Chondrocyte (in vitro differentiated cells): ENCODE measurements at places on chromosomes 5 and 9. TPM values are rescaled to one million over a fixed set of nuclear protein-coding genes. Genes with fewer than 3 reads are reported as not detected.

Gene ANKDD1B
- 0.42 to 1.2 TPM (median 0.72 TPM) in 3 replicates for total RNA-seq

Gene MAMDC2
- 76.7 to 92.6 TPM (median 77.5 TPM) in 3 replicates for total RNA-seq

Gene LAMC3
- 0.95 to 7.3 TPM (median 1.2 TPM) in 3 replicates for total RNA-seq

Gene PCDHB8
- 1.1 to 3.1 TPM (median 1.7 TPM) in 3 replicates for total RNA-seq

- no peak for DNase-seq
These were observed 201.3 kb downstream of the HINT1 start for GRCh38 chr5:130963798-130964197.
